T-helper 17 cell (primary cell): ENCODE measurements at places on chromosomes 6 and 20.
A peak's percentile ranks its signal among the peaks of the same experiment; 100 is the strongest.

GRCh38 chr6:128310451-128310850, 209.9 kb downstream of the PTPRK start:
- DNase-seq, result no peak

DNA sequence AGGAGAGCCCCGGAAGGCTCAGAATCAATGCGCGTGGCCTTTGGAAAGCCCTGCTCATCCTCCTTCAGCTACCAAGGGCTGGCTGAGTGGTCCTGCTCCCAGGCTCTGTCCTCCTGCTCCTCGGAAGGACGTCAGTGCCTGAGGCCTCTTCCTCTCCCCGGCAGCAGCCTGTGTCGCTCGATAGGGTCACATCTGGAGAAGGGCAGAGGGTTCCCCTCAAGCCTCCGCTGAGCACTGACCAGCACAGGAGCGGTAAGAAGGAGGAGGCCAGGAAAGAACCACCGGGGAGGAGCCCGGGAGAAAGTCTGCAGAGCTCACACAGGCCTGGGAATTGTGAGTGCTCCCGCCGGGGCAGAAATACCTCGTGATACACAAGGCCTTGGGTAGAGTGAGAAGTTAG, 21.2 kb downstream of the KIF25 start:
- no peak for DNase-seq

GRCh38 chr20:35503841-35504561, 25.5 kb downstream of the C20orf173 start:
- no peak for DNase-seq

GRCh38 chr20:51174536-51174935, 151.6 kb upstream of the KCNG1 start:
- no peak for DNase-seq

GRCh38 chr6:148223424-148223842, 119.2 kb upstream of the SASH1 start:
- no peak for DNase-seq

DNA sequence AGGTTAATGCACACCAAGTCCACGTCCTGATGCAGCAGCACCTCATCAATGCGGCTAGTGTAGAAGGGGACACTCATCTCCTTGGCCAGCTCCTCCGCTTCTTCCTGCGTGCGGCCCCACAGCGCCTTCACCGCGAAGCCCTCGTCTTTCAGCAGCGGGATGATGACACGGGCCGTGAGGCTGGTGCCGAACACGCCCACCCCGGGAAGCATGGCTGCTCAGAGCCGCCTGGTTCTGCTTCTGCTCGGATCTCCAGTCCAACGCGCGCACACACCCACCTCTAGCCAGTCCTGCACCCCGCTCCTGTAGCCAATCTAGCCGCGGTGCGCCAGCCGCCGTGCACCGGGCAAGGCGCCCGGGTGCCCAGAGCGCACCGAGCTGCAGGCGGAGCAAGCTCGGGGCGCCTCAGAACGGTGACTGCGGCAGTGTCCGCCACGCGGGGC, 700 bp downstream of the GFOD1 start:
- peak; percentile 15 for DNase-seq

GRCh38 chr6:42571611-42572342, 7.9 kb downstream of the UBR2 start:
- DNase-seq, result no peak

- no peak for DNase-seq
Measured at GRCh38 chr6:74181471-74181870, 485.5 kb downstream of the CD109 start.

DNA sequence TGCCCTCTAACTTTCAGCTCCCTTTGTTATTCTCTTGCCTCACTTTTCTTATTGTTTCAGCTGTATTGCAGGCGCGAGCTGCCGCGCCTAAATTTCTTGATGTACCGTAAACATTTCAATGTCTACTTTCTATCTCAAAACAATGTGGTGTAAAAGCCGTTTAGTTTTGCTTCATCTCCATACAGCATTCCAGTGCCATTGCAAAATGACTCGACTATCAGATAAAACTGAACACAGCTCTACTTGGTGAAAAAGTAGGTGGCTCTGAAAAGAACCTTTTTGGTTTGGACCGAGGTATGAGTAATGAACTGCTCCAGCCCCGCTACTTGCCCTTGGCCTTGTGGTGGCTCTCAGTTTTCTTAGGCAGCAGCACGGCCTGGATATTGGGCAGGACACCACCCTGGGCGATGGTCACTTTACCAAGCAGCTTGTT, 74.6 kb downstream of the OR2B2 start:
- no peak for DNase-seq

DNA sequence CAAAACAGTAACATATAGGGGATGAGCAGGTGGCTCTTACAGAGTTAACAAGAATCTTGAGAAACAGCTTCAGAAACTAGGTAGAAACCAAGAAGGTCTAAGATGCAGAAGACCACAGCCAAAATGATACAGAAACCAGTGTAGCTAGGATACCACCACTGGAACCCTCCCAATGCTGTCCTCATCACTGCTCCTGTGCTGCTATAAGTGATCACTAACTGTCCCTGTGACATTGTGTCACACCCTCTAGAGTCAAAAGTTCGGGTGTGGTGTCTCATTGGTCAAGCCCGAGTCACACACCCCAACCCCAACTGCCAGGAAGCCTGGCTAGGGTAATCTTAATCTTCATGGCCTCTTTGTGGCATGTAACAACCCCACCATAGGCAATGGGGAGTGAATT, 153.1 kb downstream of the RCAN2 start:
- DNase-seq, result no peak

DNA sequence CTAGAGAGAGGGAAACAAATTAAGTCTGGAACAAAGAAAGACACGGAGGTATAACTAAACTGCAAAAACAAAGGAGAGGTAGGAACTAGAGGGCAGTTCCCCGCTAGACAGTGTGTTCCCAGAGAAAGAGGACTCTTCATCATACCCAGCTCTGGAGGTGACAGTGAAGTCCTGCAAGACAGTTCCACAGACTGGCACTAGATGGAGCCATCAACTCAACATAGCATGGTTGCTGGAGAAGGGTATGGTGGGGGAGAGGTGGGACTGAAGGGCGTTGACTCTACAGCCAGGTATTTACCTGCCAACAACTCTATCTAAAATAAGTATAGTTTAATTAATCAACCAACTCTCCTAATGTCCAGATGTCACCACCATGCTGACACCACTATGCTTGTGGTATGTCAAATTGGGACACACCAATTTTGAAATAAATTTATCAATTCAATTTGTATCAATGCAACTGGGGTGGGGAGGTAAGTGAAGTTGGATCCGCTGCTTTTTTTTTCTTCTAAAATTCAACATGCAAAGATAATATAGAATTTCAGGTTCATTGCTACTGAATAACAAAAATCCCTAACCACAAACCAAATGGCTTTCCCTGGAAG, 9.7 kb downstream of the BACH2 start:
- DNase-seq, result no peak

GRCh38 chr6:166573511-166574216, 12.8 kb downstream of the RAMACL start:
- no peak for DNase-seq

DNA sequence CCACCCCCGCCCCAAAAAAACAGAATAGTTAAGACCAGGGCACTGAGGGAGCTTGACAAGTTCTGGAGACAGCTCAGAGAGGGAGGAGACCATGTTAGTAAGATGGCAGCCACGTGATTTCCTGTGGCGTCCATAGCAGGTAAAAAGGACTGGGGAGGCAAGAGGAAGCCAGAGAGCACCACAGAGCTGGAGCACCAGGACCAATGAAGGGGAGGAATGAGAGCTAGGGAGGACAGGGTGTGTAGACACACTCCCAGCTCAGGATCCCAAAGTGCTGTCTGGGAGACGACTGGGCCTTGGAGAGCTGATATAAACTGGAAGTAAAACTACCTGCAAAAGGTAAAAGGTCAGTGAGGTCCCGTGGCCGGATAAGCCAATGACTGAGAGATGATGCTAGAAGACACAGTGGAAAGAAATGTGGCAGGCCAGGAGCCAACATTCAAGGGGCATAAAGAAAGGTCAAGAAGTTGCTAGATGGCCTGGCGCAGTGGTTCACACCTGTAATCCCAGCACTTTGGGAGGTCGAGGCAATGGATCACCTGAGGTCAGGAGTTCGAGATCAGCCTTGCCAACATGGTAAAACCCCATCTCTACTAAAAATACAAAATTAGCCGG, 39.0 kb downstream of the SLC23A2 start:
- DNase-seq, result peak; percentile 7

DNA sequence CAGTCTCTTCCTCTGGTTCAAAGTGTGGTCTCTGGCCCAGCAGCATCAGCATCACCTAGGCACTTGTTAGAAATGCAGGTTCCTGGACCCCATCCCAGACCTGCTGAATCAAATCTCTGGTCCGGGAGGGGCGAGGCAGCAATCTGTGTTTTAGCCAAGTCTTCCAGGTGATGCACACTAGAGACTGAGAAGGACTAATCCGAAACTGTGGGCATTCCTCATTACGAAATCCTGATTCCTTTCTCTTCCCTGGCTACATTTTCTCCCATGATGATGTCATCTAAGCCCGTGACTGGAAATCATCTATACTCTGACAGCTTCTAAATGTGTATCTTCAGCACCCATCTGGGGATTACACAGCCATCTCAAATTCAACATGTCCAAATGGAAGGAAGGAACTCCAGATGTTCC, 39.7 kb upstream of the PRND start:
- DNase-seq, result no peak

GRCh38 chr6:44261581-44261980, 3.8 kb downstream of the NFKBIE start:
- DNase-seq, result no peak

DNA sequence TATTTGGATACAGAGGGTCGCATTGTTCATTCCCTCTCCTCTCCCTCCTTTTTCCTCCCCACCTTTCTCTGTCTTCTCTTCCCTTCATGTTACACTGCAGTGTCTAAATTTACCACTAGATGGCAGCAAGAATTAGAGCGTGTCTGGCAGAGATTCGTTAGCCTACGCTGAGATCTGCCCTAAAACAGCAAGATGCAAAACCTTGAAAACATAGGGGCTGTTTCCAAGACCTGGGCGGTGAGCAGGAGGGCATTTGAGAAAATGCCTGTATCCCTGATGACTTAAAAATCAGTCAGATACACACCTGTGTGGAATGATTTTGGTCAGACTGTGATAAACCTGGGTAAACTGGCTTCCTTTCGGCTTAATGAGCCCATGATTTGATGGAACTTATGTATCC, 101.5 kb upstream of the ISM1 start:
- no peak for DNase-seq

DNA sequence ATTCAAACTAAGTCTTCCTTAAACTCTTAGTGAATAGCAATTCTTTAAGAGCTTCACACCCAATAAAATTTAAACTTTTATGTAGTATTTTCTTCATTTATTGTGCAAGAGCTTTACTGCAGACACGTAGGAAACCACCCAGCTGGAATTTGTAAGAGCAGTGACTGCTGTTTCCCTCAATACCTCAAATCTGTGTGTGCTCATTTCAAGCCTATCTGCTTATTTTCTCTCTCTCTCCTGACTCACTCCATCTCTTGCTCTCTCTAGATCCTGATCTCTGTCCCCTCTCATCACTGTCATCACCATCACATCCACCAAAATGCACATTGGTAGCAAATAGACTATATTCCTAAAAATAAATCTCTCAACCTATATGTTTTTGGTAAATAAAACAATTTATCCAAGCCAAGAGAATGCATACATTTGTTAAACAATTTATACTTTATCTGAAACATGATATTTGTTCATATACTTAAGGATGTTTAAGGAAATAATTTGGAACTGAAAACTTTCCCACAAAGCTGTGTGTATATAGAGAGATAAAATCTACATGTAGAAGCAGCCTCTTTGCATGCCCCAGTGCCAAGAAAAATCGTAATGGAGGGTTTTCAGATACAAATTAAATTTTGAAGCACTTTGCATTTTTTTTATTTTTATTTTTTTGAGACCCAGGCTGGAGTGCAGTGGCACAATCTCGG, 273.0 kb downstream of the TFAP2A start:
- DNase-seq, result no peak

DNA sequence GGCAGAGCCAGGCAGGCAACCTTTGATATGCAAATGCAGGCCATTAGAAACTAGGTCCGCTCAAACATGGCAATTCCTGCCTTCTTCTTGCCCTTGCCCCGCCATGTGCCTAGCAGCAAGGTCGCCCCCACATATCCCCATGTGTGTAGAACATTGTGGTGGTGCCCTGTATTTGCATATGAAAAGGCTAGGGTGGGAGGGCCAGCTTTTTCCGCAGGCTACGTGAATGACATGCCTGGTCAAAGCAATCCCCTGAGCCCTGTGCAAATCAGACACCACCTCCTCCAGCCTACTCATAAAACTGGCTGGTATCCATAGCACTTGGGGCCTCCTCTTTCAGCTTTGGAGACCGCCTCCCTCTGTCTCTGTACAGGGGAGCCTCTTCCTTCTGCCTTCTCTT, 31.6 kb downstream of the GSTA2 start:
- DNase-seq, result no peak

DNA sequence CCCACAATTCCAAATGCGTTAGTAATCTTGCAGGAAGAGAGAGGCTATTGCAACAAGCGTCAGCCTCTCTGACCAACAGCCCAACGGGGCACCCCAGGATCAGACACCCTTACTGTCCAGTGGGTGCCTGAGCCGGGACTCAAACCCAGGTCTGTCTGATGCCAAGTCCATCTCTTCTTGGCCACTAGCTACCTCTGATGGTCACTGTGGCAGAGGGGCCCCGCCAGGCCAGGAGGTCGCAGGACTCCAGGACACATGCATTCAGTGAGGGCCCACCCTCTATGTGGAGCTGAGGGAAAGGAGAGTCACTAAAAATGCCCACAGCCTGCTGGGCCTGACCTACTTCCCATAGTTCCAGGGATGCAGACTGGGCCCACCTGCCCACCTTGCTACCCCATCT, 83.3 kb downstream of the PREX1 start:
- no peak for DNase-seq

DNA sequence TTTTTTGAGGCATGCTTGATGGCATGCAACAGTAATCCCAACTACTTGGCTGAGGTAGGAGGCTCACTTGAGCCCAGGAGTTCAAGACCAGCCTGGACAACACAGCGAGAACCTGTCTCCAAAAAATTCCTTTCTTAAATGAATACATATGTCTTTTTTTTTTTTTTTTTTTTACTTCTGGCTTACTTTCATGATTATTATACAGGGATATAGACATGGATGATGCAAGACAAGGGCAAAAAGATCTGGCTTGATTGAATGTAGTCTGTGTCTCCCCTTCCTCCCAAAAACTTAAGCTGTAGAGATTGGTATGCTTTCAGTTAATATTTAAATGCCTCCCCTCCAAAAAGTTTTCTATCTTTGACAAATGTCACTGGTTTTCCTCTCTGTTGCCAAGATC, 7.6 kb downstream of the SNX3 start:
- DNase-seq, result no peak

- no peak for DNase-seq
Measured at GRCh38 chr6:3176562-3177355, 19.4 kb upstream of the TUBB2A start.

DNA sequence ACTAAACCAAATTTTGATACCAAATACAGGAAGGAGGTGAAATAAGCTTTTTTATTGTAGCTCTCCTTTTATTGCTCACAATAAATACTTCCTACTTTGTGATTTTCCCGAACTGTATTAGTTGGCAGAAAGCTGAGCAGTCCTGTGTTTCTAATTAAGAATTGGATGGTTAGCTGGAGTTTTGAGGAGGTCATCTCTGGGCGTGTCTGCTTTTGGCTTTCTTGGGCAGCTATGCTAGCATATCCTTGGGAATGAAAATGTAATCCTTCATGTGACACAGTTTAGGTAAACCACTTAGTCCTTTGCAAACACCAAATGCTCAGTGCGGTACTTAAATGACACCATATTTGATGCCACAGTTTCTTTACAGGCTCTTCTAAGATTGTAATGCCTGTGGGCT, 67.5 kb downstream of the MTHFD1L start:
- no peak for DNase-seq
